ENCODE measurements at places on chromosomes 7 and 10.

GRCh38 chr7:18780266-18780665 is 284.7 kb downstream of the HDAC9 start:
- DNase-seq: no peak

- no peak for DNase-seq
Measured at GRCh38 chr7:110647266-110647665, 443.7 kb upstream of the LRRN3 start.

GRCh38 chr7:53095731-53096501 is 60.5 kb downstream of the POM121L12 start:
- DNase-seq: no peak

DNA sequence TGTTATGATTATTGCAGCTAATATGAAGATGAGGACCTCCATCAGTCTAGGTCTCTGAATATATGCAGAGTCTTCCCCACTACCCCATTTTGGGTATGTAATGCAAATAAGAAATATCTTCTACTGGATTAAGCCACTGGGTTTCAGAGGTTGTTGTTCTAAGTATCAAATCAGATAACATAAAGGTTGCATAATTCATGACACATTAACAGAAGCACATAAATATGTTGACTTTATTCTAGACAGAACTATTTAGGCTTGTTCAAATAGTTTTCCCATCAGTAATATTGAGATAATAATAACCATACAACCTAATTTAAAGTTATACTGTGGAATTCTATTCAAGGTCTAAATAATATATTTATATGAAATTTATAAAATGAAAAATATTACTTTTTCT is 157.1 kb downstream of the ETV1 start:
- DNase-seq: no peak

DNA sequence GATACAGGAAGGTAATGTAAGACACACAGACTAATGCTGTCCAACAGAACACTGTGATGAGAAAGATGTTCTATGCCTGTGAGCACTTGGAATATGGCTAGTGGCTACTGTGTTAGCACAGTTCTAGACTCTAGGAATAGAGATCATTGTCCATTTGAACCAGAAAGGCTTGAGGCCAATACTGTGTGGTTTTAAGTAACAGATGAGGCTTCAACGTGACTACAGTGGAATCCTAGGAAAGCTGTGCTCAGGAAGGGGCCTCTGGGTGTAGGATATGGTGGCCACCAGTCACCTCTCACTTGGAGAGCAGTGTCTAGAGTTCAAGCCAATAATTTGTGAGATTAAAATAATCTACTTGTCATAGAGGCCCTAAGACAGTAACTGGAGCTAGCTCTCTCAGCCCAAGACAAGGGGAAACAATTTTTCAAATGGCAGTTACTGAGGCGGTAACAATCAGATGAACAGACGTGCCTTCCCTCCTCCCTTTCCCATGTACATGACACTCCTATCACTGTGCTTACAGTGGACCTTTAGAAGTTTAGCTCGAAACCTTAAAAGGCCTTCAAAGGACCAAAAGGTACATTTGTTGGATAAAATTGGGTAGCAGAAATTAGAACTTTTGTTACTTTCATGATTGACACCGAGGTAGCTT is 10.2 kb downstream of the ZDHHC16 start:
- no peak for DNase-seq

DNA sequence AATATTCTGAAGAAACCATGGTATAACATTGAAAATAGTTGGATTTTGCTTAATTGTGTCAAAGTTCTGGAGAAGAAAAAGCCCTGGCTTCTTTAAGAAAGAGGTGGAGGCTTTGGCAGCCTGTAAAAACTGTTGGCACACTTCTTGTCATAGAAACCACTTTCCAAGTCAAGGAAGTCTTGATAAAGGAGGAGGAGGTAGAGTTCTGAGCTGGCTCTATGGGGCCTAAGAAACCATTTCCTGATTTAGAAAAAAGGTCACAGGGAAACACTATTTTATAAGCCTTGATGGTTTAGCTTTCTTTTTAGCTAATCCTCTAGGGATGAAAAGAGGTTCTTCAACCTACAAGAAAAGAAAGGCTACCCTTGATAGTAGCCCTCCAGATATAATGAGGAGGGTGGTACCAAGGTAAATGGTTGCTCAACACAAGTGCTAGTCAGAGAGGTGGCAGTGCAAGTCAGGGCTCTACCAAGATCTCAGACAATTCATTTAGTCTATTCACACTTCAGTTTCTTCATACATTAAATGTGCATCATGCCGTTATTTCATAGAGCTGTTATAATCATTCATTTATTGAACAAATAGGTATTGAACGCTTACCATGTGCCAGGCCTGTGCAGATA is 346.9 kb downstream of the RNLS start:
- no peak for DNase-seq

DNA sequence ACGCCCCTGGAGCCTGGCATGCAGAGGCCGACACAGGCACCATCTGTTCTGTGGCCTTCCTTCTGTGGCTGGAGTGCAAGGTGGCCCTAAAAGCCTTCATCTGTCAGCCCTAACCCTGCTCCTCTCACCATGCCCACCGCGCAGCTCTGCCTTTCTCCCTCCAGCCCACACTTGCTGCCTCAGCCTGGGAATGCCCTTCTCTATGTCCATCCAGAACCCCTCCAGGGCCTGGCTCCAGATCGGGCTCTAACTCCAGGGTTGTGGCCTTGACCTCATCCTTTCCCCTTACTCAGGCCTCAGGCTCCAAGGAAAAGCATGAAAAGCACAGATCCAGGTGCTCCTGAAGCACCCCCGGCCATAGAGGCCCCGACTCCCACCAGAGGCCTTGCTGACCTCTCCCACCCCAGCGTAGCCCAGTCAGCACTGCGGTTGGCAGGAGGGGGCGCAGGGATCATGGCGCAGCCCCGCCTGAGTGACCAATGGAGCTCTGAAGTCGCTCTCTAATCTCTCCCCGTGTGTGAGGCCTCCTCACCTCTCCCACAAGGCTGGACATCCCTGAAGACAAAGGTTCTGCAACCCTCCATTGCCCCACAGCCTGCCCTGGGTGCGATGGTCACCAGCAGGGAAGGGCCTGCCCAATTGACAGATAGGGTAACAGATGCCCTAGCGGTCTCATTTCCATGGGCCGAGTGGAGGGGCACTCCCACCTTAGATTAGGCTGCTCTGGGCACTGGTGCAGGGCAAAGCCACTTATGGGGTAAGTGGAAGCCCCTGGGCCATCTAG is 9.2 kb downstream of the ZCCHC24 start:
- DNase-seq: peak; percentile 16

GRCh38 chr7:138613630-138614029 is 87.5 kb downstream of the SVOPL start:
- DNase-seq: no peak

DNA sequence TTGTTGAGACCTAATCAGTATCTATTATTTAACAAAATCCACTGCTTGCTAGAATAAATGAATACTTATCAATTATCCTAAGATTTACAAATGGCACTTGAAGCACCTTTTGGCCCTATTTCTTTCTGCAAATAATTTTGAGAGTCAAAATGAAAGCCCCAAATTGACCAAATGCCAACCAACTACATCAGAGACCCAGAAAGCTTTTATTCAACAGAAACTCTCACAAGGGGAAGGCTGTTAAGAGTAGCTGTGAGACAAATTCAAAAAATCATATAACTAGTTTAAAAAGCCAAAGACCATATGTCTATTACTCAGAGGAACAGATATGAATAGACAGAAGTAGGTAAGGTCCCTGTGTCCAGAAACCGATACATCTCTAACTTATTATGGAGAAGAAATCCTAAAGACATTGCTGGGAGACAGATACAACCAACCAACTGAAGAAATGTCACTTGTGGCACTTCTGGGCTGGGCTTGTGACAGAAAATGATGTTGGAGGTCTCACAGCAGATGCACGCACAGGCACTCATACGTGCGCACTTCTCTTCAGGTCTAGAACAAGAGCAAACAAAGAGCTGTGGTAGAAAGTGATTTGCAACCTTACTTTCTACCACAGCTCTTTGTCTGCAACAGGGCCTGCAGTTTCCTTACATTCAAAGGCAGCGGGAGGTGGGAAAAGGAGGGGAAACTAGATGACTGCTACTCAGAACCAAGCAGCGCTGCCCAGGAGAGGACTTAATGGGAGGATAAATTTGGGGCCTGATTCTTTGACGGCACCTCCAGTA is 58.6 kb upstream of the KCNIP2 start:
- DNase-seq: no peak

GRCh38 chr7:151806204-151806603 is 70.7 kb downstream of the PRKAG2 start:
- DNase-seq: no peak

- DNase-seq: no peak
Measured at GRCh38 chr7:88165697-88166096, 54.1 kb downstream of the SRI start.

DNA sequence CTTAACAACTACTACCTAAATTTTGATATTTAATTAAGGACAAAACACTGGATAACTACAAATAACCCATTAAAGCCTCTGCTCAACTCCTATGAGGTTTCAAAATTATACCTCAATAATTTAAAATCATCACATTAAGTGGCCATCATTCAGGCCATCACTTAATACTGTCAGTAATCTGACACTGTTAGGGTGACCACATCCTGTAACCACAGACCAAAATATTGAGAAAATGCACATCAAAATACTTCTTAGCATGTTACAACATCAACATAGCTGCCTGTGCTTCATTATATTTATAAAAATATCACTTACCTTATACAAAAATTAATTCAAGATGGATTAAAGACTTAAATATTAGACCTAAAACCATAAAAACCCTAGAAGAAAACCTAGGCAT is 23.3 kb downstream of the SEM1 start:
- DNase-seq: no peak

- no peak for DNase-seq
Measured at GRCh38 chr10:12177642-12178041, 18.0 kb downstream of the NUDT5 start.

DNA sequence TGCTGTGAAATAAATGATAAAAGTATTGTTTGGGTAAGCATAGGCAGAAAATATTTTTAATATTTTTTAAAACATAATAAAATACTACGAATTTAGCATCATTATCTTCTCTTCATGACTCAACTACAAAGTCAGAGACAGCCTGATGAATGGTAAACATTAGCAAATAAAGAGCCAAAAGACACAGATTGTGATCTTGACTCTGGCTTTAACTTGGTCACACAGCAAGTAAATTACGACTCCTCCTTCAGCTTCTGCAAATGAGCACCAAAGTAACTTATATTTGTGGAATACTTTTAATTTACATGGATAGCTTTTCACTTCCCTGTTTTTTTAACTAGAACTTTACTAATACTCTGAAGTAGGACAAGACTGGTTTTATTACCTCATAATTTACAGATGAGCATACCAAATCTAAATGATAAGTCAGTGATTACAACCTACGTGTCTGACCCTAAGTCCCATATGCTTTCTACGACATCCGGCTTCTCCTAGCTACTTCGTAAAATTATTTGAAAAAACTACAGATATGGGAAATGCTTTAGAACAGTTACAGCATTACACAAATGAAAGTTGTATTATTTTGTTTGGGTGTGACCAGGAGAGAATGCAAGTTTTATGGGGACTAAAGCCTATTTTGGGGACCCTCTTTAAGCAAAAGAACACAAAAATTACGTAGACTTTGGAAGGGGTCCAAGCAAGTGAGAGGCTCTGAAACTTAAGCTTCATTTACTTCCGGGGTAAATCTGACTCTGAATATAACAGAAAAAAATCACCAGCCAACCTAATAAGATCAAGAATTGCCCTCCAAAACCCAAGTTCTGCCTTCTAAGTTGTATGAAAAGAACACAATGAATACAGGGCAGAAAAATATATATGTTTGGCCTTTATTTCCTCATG is 133.8 kb downstream of the CPEB3 start:
- no peak for DNase-seq

DNA sequence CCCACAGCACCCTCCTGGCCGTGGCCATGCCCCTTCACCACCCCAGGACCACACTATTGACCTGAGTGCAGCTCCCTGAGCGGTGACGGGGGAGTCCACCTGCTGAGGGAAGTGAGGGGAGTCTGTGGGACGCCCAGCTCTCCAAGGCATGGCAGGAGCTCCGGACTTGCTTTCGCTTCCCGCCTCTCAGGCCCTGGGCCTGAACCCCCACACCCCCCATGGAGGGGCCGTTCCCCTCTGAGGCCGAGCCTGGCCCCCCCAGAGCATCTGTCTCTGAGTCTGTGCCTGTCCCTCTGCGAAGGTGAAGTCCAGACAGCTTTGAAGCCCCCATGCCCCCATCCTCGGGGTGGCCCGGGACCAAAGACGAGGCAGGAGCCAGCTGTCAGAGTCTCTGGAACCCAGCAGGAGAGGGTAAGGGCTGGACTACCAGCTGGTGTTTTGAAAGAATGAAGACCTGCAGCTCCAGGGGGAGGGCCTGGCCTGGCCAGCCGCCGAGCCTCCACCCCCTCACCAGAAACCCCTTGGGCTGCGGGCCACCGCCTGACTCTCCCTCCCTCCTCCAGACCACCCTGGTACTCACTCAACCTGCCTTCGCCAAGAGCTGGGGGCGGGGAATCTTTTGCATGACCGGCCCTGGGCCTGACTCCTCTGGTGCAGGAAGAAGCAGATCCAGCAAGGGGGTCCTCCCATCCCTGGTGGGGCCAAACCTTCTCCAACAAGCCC is 114.0 kb downstream of the PDGFA start:
- no peak for DNase-seq

DNA sequence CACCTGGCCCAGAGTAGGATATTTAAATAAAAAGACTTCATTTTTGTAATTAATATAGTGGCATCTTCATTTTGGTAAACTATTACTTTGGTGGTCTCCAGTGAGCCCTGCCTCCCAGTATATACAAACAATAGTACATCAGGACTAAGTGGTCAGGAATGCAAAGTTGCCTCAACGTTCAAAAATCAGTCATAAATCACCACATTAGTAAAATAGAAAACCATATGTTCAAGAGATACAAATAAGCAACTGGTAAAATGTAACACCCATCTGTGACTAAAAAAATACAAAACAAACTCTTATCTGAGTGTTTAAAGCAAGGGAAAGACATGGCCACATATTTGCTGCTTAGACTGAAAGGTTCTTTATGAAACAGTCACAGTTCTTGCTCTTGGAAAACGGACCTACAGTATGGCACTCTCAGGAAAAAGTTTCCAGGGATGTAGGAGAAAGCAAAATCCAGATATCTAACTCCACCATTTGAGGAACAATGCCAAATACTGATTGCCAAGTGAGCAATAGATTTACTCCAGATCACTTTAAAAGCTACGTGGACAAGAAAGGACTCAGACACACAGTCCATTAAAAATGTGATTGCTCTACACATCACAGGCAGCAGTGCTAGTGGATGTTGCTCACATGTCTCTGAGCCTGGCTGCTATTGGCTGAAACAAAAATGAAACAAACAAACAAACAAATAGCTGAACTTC is 15.1 kb upstream of the RHOBTB1 start:
- DNase-seq: no peak

GRCh38 chr10:12564173-12564572 is 214.8 kb downstream of the CAMK1D start:
- no peak for DNase-seq
